ENCODE measurements at places on chromosomes 11 and 22.

DNA sequence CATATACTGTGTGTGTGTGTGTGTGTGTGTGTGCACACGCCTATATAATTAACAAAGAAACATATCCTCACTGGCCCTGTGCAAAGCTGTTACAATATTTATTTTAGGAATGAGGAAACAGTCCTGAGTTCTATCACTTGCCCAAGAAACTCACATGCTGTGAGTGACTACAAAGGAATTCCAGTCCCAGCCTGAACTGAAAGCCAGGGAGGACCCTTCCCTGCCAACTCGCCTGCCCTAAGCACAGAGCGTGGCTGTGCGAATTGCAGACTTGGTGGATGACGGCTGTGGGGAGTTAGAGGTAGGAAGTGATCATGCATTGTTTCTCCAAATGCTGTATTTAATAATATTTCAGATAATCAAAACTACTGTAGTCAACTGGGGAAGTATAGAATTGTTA lies 26.4 kb upstream of the CD5 start:
- DNase-seq = peak; percentile 65

DNA sequence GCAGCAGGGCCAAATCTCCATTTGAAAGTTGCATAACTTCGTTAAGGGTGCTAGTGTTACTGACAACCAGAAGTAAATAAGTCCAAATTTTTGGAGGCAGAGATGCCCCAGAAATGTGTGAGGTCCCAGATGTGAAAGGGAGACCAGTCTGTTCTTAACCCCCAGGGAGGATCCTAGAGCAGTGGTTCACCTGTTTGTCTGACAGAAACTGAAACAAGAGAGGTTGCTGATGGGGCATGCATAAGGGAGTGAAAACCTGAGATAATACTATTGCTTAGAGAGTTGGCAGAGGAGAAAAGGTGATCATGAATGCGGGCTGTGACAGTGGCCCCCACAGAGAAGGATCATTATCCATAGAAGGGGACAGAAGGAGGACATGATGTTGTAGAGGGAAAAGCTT lies 3.8 kb downstream of the CBLIF start:
- DNase-seq = no peak

GRCh38 chr11:67293090-67293489 lies 4.0 kb downstream of the ANKRD13D start:
- no peak for DNase-seq

DNA sequence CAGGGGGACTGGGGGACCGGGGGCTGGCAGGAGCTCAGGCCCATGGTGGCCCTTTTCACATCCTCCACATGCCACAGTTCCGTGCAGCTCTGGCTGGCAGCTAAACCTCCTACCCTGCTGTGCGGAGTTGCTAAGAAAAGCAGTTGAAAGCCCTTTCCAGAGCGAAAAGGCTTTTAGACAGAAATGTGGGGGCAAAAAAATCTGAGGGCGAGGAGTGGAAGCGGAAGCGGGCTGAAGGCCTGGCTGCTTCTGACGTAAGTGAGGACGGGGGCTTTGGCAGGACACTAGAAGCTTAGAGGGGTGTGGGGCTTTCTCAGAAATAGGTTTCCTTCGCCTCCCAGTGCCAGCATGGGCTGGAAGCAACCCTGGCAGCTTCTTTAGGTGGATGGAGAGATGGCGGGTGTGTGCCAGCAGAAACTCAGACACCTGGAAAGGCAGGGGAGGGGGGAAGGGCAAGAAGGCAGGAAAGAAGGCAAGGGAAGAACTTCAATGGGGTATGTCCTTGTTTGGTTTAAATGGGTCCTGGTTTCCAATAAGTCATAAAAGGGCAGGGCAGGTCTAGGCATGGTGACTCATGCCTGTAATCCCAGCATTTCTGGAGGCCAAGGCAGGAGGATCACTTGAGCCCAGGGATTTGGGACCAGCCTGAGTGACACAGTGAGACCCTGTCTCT lies 11.2 kb upstream of the DGKZ start:
- DNase-seq = no peak

DNA sequence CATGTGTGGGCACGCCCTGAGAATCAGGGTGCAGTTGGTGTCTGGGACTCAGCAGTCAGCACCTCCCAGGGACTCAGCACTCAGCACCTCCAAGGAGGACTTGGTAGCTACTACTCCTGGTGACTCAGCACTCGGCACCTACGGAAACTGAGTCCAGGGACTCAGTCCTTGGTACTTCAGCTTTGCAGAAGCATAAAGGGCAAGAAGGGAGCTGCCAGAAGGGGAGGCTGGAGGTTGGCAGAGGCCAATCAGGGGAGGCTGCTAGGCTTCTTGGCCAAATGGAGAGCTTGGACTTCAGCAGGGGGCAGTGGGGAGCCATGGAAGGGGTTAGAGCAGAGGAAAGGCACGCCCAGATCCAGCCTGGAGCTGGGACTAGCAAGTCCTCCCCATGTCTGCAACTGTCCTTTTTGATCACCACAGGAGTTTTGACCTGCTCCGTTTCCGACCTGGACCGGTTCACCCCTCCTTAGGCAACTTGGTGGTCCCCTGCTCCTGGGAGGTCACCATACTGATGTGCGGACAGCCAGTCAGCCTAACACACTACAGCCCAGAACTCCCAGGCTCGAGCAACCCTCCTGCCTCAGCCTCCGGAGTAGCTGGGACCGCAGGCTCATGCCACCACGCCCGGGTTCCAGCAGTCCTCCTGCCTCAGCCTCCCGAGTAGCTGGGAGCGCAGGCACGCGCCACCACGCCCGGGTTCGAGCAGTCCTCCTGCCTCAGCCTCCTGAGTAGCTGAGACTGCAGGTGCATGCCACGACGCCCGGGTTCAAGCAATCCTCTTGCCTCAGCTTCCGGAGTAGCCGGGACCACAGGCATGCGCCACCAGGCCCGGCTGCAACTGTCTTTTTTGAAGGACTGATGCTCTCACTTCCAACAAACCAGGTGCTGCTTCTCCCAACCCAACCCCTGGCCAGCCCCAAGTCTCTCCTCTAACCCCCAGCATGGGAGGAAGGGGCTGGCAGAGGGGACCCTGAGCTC lies 1.5 kb downstream of the ANO9 start:
- DNase-seq = no peak

DNA sequence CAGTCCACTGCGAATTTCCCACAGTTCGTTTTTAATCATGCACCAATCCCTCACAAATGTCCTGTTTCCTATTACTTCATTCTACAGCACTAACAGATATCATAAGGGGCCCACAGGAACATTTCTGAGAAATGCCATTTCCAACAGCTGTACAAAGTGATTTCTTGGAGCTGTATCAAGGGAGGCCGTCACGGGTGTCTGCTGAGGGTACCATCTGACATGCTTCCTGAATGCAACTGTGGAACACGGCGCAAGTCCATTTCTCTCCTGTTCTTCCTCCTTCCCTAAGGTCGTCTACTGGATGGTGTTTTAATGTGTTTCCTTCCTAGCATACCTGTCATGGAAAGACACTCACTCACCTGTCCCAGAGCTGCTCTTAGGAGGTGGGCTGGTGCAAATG lies 320.7 kb downstream of the LARGE1 start:
- DNase-seq = no peak

DNA sequence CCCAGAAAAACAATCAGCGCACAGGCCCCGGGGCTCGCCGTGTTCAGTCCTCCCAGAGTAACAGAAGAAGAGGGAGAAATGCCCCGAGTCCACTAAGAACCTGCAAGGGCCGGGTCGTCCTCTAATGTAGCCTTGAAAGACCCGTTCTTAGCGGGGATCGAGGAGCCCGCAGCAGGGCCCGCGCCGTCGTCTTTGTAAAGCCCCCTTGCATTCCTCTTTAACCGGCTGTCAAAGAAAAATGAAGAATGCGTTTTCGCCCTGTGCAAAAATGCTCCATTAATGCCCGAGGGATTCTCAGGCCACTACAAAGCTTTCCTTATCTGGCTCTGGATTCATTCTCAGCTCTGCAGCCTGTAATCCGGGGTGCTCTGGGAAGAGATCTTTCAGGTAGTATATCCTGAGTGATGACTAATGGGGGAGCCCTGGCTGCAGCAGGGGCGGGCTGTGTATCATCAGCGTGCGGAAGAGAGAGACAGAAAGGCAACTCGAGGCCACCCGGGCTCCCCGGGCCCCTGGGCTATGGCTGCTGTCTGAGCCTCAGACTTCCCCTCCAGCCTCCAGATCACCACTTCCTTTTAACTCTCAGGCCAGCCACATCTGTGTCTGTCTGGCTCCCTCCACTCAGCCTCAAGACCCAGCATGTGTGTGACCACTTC lies 78.2 kb downstream of the FBLN1 start:
- no peak for DNase-seq

DNA sequence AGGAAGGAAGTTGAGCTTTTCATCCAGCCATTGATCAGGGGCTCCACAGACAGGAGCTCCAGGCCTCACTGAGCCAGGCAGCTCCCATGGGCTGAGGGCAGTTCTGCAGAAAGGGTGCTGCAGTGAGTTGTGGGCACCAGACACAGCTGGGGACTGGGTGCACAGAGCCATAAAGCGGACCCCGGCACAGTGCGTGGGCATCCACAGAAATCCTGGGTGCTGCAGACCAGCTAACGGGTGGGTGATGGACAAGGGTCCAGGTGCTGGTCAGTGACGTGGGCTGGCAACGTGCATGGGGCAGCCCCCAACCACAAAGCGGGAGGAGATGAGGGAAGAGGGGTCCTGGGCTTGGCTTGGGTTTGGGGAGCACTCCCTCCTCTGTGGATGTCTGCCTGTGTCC lies 19.4 kb upstream of the GAL start:
- DNase-seq = no peak

All from H7 (cell line).